LNCaP clone FGC (cell line): ENCODE measurements at places on chromosomes 4 and X.

- DNase-seq: no peak
Observed at GRCh38 chr4:107083-107443, 17.2 kb upstream of the ZNF718 start.

DNA sequence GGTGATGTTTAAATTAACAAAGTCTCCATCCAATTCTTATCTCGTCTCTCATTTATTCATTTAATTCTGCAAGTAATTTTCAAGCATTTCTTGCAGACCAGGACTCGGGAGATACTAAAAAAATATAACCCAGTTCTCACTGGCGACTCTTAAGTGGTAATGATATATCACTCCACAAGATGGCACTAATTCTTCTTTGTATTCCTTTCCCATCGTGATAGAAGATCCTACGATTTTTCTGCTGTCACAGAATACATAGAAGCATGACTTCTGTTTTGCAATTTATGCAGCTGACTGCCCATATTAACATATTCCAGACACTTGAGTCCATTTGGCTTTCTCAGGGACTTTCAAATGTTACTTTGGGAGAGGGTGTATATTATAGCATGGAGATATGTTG lies 64.0 kb upstream of the FGF13 start:
- DNase-seq: no peak

- no peak for DNase-seq
Observed at GRCh38 chrX:49767236-49767635, 61.9 kb upstream of the PAGE4 start.

DNA sequence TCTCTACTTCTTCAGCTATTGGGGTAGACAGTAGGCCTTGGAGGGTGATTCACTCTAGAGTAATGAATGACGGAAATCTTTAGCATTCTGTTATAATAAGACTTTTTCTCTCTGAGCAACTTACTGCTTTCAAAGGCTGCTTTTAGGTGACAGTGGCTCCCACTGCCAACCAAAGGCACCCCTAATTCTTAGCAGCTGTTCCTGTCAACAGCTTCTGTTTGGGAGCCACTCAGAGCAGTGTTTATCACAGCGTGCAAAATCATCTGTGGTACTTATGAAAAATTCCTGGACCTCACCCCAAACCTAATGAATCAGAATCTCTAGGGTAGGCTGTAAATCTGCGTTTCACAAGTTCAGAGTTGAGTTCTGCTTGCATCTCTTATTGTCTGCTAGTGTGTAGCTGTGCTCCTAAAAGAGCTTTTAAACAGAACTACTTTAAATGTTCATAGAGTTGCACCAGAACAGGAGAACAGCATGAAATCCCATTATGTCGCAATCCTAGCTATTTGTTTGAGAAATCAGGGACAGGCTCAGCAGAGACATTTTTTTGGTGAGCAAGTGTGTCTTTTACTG lies 52.8 kb upstream of the POU4F2 start:
- DNase-seq: no peak

- no peak for DNase-seq
Observed at GRCh38 chr4:174713181-174713580, 115.9 kb downstream of the GLRA3 start.

DNA sequence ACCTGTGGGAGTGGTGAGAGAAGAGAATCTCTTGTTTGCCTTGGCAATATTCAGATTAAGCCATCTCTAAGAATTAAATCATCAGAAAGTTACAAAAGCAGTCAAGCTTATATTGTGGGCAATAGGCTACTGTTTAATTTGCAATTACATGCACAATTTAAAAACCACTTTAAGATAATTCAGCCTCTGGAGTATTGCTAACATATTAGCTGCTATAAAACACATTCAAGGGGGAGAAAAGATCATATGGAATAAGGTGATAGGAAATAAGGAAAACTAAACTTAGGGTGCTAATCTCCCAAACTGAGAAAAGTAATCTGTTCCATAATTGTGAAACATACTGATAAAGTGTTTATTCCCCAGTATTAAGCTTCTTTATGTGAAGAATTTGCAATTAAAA lies 103.9 kb downstream of the ARAP2 start:
- DNase-seq: no peak
